Activated CD8-positive, alpha-beta memory T cell treated with anti-CD3 and anti-CD28 coated beads, Interleukin-2, amount 50 U/mL, for 4 hours (primary cell): ENCODE measurements at places on chromosomes 4 and X.

- DNase-seq = no peak
Observed at GRCh38 chr4:185357211-185357610, 38.5 kb downstream of the LRP2BP start.

DNA sequence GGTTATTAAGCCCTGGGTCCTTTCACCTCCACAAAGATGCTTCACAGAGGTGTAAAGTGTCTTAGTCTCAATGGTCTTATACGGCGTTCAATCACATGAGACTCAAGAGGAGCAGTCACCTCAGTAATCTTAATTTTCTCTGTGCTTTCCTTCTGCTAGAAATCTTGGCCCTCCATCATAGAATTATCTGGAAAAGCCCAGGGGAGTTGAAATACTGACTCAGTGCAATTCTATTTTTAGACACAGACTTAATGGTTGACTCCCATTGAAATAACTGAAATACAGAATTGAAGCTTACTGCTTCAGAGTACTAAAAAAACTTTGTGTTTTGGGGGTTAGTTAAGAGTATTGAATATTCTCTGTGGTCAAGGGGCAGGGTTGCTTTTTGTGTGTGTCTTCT is 94.5 kb upstream of the IL15 start:
- no peak for DNase-seq

GRCh38 chrX:117996918-117997480 is 119.6 kb downstream of the KLHL13 start:
- DNase-seq = no peak

- no peak for DNase-seq
Observed at GRCh38 chr4:5802565-5802964, 90.3 kb downstream of the CRMP1 start.

- no peak for DNase-seq
Observed at GRCh38 chrX:6299724-6300123, 71.1 kb upstream of the NLGN4X start.

DNA sequence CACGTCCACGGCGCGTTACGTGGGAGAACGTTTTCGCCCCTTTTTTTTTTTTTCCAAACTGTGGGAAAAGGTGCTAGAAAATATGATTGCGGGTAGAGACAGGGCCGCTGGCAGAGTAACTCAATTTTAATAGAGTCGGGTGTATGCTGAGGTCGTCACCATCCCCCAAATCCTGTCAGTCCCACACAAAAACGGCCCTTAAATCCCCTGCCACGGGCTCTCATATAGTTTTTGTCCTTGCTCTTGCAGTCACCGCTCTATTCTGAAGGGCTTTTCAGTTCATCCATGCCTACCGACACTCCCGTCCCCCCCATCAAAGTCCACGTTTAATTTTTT is 796 bp upstream of the MED14 start:
- no peak for DNase-seq

DNA sequence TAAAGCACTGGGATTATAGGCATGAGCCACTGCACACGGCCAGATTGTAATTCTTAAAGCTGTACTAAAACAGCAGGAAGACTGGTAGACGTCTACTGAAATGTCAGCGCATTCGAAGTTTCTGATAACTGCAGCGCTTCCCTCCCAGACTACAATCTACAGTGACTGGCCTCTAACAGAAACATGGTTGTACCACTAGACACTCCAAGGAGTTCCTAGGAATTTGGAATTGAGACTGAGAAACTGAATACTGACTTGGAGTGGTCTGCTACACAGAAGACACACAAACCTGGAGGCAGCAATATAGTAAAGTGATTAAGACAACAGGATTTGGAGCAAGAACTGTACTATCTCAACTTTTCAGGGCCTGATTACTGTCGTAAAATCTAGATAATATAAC is 937 bp downstream of the HELQ start:
- DNase-seq = no peak

DNA sequence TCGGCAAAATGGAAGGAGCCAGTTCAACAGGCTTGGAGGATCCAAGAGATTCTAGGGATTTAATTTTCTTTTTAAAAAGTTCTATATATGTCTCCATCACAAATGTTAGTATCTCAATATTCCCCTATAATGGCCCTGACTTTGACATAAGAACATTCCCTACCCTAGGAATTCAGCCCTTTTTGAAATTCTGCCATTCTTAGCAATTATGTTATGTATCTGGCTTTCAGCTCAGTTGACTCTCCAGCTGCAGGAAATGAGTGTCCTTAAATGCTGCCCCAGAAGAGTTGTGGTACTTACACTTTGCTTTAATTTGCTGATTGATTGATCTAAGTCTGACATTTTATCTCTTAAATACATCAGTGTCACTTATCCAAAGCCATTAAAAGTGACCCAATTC is 1454.3 kb downstream of the FSTL5 start:
- no peak for DNase-seq

DNA sequence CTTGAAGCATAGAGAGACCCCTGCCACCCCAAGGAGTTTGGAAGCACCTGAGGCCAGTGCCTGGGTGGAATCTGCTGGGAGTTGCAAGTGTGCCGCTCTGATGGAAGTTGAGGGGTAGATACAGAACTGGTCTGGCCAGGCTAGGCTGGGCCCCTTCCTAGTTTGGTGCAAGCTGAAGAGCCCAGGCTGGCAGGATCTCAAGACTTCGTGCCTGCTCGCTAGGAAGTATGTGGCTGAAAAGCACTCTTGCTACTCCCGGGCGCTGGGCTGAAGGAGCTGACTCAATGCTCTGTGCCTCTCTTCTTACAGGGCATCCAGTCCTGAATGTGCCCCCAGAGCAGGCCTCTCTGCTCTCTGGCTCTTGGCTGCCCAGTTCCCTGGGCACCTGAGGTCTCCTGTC is 51.7 kb upstream of the PJA1 start:
- no peak for DNase-seq

DNA sequence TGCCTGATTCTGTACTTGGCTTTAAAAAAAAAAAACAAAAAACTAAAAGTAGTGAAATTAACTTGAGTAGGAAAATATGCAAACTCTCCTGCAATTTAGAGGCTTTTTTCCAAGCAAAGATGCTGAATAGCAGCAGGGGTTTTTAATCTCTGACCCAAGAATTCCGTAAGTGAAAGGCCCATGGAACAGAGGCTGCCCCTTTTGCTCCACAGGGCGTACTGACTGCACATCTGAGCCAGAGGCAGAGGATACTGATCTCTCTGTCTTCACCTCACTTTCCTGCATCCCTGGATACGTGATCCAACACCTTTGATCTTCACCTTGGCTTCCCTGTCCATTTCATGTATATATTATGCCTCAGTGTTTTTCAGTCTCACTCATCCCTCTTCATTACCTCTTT is 3.9 kb downstream of the FAM149A start:
- DNase-seq = no peak

DNA sequence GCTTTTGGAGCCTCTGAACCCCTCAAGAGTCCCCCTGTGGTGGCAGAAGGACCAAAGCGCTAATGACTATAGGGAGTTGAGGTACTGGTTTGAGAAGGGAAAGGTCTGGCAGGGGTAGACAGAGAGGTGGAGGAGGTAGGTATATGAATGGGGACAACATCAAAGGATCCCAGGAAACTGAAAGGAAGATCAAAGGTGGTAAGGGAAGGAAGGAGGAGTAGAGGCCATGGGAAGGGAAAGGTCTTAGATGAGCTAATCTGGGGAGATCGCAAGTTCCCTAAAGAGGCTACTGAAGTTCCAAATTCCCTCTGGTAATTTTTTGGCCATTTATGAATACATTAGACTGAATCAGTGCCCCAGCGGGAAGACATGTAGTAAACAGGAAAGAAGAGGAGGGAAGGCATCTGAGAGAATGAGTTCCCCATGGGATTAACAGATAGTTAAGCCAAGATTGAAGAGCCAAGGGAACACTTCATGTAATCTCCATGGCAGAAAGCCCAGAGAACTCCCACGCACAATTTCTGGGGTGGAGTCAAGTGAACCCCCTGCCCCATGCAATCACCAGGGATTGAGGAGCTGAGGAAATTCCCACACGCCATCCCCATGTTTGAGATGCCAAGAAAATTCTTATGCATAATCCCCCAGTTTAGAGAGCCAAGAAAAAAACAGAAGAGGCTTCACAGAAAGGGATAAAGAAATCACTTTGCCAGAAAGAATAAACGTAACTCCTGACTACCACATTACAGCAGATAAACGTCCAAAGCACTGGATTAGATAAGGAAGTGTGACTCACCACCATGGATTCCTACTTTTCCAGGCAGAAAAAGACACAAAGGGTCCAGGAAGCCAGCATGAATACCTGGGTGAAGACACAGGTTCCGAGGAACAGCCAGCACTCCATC is 25.8 kb downstream of the ZNF630 start:
- DNase-seq = no peak

DNA sequence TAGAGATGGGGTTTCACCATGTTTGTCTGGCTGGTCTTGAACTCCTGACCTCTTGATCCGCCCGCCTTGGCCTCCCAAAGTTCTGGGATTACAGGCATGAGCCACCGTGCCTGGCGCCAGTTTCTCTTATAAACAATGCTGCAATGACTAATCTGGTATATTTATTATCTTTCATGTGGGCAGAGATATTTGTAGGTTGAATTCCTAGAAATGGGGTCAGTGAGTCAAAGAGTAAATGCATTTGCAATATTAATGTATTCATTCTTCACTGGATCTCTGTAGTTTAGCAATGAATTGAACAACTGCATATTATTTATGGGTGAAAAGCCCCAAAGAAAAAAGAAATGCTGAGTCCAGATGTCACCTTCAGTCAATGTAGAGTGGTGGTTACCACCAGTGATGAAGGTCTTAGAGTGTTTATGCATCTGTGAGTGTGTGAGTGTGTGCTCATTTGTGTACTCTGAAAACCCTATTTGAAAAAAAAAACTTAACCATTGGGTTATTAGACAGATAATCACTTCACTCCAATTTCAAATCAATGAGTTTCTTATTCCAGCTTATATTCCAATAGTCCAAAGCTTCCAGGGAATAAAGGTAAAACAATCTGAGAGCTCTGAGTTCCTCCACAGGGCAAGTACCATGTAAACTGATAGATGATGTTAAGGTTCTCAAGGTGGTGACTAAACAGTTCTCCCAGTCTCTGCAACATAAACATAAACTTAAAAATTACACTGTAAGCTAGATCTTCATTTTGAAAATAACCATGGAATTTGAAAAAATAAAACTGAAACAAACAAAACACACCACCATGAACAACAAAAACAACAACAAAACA is 22.6 kb upstream of the CD38 start:
- DNase-seq = peak; percentile 29

DNA sequence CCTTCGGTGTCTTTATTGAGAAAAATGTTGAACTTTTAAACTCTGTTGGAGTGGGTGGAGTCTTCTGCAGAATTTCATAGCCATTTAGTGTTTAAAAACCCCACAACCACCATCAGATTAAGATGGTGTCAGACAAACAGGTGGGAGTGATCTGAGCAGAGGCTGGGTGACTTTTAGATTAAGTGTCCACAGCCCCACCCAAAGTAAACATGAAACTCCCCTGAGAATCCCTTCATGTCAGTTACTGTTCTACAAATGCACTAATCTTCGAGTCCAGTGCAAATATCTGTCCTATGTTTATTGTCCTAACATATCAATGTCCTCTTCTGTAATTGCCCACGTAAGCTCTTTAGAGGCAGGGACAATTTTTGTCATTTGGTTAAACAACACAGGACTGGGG is 175.6 kb upstream of the RBPJ start:
- DNase-seq = no peak

DNA sequence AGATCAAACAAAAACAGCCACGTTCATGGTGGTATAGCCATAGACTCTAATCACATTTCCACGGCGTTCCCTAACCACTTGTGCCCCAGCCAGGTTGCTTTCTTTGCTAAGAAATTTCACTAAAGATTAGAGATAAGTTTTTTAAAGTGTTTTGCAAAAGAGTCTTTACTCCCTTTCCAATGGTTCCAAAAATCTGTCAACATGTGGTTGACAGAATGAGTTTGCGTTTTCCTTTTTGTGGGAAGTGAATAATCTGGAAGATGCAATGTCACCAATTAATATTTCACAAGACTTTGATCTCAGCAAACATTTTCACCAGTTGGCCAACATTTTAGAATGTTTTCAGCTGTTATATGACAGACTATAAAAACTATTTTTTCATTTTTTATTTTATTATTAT is 35.3 kb downstream of the CXCL1 start:
- no peak for DNase-seq

DNA sequence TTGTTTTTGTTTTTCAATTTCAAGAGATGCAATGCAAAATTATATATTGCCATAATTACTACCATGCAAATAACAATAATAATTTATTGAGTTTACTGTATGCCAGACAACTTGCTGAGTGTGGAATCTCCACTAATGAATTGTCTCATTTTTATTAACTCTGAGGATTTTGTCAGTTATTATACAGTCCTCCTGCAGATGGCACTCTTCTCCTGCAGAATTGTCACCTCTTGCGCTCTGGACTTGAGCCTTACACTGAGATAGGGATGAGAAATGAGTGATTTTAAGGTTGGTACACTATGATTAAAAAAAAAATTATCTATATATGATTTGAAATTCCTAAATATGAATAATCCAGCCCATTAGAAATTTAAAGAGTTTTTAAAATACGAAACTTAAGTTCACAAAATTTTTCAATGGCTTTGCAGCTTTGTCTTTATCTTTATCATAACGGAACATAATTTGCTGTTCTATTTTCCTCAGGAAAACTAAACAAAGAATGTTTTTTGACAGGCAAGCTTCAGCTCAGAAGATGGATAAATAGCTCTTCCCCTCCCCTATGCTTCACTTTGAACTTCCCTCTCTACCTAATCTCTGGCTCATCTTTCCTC is 12.7 kb upstream of the PAQR3 start:
- peak; percentile 21 for DNase-seq

GRCh38 chr4:53128706-53129357 is 237.0 kb downstream of the SCFD2 start:
- DNase-seq = no peak

GRCh38 chr4:95676190-95676589 is 127.4 kb upstream of the UNC5C start:
- no peak for DNase-seq

DNA sequence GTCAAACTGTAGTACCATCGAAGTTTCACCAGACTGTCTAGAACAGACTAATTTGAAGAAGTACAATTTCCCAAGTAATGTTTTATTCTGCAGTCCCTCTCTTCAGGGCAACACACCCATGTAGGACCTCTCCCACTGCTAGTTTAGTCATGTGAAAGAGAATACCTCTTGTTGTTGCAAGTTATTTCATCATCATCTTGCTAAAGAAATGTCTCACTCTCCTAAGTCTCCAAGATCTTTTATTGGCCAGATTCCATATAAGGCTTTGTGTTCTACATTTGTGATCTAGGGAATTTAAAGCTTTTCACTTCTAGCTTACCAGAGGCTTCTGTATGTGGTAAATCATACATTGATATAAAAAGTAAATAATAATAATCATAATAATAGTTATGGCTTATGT is 745.3 kb upstream of the MAGEB2 start:
- no peak for DNase-seq

GRCh38 chrX:112085149-112085548 is 2.6 kb upstream of the TRPC5 start:
- DNase-seq = no peak

GRCh38 chr4:142353149-142353738 is 492.9 kb downstream of the INPP4B start:
- DNase-seq = no peak

DNA sequence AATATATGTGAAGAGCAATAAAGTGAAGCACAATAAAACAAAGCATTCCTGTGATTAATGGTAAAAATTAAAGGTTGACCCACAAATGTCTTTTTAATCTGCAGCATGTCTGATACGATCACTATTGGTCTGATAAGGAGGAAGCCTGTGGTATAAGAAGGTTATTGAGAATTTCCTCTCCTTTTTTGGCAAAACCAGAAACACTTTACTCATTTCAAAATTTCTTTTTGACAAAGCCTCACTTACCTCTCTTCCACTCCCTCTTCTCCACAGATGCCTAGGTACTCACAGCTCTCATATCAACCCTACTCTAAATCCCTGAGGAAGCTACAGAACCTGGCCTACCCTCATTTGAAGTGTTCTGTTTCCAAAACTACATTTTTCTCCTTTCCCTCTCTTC is 56.1 kb downstream of the TSPAN5 start:
- no peak for DNase-seq
